Uterus (tissue), 4 donors: ENCODE measurements at places on chromosomes 12 and 14. TPM values are rescaled to one million over a fixed set of nuclear protein-coding genes. Genes with fewer than 3 reads are reported as not detected.

GRCh38 chr14:105023791-105024480 is 3.1 kb upstream of the CDCA4 start:
- no peak overlapping the region for H3K4me3 ChIP-seq
- H3K4me1 ChIP-seq: no peaks in the 10 kb centered on the region
- no peaks in the 10 kb centered on the region for H3K27me3 ChIP-seq
- no peaks in the 10 kb centered on the region for H3K36me3 ChIP-seq
- no peak overlapping the region for H3K27ac ChIP-seq

- DNase-seq: no peak
- no peaks in the 10 kb centered on the region for H3K27me3 ChIP-seq
- no peaks in the 10 kb centered on the region for H3K36me3 ChIP-seq
Measured at GRCh38 chr12:100253437-100253836, 13.4 kb downstream of the DEPDC4 start.

GRCh38 chr12:5473076-5473782 is 41.3 kb downstream of the NTF3 start:
- H3K27ac ChIP-seq: no peak overlapping the region
- no peaks in the 10 kb centered on the region for H3K36me3 ChIP-seq
- H3K27me3 ChIP-seq: no peaks in the 10 kb centered on the region
- no peak for DNase-seq
- no peaks in the 10 kb centered on the region for H3K4me1 ChIP-seq

- DNase-seq: no peak
- H3K27me3 ChIP-seq: no peaks in the 10 kb centered on the region
- H3K27ac ChIP-seq: no peak overlapping the region
- H3K4me3 ChIP-seq: no peak overlapping the region
Measured at GRCh38 chr14:75168586-75169335, 7.7 kb downstream of the TMED10 start.

DNA sequence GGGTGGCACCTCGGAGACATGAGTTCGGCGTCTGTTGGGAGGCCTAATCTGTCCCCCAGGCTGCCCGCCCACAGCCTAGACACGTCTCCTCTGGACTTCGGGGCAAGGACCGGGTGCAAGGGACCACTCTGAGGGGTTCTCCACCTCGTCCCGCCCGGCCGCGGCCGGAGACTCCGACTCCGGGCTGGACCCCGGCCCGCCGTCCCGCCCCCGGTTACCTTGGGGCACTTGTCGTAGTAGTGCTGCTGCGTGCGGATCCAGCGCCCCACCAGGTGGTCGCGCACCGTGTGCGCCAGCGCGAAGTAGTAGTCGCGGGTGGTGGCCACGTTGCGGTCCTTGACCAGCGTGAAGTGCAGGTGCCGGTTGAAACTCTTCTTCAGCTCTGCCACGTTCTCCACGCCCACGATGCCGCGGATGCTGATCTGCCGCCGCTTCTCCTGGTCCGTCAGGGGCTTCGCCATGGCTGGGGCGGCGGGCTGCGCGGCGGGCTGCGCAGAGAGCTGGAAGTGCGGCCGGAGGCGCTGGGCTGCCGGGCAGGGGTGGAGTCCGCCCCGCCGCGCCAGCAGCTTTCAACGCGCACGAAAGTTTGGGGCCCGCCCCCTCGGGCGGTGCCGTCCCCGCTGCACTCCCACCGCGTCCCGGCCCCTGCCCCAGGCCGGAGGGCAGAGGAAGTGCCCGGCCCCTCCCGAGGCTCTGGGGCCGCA is at the start of gene PYGL:
Gene PYGL, minus strand, starts transcription at position 541 of the 704 bp plus-strand sequence. Its CDS starts 80 bp downstream, at position 461.
- H3K36me3 ChIP-seq: no peaks in the 10 kb centered on the region
- no peaks in the 10 kb centered on the region for H3K4me1 ChIP-seq
- H3K27me3 ChIP-seq: no peaks in the 10 kb centered on the region
- peak; percentile 66 for DNase-seq
- H3K4me3 ChIP-seq: peak within 1 kb of the TSS; percentile 88

GRCh38 chr12:119288576-119288975 is 46.0 kb upstream of the CCDC60 start:
- H3K36me3 ChIP-seq: no peaks in the 10 kb centered on the region
- H3K4me1 ChIP-seq: no peaks in the 10 kb centered on the region
- no peak for DNase-seq
- no peak overlapping the region for H3K27ac ChIP-seq
- no peaks in the 10 kb centered on the region for H3K27me3 ChIP-seq

- H3K36me3 ChIP-seq: no peaks in the 10 kb centered on the region
- peak overlapping the region; percentile 33 for H3K27ac ChIP-seq
- no peaks in the 10 kb centered on the region for H3K27me3 ChIP-seq
- DNase-seq: no peak
Measured at GRCh38 chr12:92047393-92047826, 98.2 kb downstream of the BTG1 start.

DNA sequence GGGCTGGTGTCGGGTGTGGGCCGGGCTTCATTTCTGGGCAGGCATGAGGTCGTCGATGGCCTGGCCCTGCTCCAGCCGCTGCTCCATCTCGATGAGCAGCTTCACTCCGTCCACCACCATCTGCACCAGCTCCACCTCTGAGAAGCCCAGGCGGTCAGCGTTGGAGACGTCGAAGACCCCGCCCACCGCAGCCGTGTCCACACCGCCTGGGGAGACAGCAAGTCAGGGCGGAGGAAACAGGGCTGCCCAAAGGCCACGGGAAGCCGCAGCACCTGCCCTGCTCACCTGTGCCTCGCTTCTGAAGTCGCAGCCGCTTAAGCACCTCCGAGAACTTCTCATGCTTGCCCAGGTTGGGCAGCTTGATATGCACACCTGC is 2.8 kb downstream of the CKB start:
- H3K27ac ChIP-seq: peak overlapping the region; percentile 82
- H3K36me3 ChIP-seq: no peaks in the 10 kb centered on the region

DNA sequence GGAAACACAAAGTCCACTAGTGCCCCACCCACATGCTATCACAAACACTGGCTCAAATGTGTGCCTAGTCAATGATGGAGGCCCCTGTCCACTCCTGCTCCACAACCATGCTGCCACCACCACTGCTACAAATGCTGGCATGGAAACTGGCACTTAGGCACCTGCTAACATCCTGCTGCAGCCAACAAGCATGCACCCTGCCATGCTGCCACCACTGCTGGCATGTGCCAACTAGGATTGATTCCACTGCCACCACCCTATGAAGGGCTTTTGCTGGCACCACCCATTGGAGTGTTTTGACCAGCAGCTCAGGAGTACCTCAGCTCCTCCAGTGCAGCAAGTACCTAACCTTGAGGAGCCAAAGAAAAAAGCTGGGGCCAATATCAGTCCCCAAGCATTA is 236.6 kb downstream of the CCDC59 start:
- no peak for DNase-seq
- H3K4me3 ChIP-seq: no peak overlapping the region
- H3K36me3 ChIP-seq: no peaks in the 10 kb centered on the region
- H3K4me1 ChIP-seq: no peaks in the 10 kb centered on the region

DNA sequence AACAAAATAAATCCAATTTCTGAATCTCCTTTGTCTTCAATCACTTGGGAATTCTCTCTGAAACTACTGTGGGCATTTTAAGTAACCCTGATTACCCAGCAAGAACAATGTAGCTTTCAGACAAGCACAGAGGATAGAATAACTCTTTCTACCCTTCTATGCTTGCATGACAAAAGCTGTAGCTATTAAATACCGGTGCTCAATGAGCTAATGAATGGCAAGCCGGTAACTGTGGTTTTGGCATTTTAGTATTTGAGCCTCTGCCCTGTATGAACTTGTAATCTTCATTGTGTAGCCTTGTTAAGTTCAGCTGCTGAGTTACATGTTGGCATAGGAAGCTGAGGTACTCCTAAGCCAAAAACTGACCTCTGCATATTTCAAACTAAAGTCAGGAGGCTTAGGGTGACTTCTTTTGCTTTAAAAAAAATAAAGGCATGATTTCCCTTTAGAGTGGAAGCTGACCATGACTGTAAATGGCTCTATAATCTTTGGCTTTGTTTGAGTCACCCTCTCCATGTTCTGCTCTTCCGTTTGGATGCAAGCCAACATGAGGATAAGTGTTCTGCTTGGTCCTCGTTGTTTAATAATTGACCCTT is 171.0 kb upstream of the HIF1A start:
- H3K4me3 ChIP-seq: no peak overlapping the region
- no peaks in the 10 kb centered on the region for H3K36me3 ChIP-seq
- no peak for DNase-seq
- H3K4me1 ChIP-seq: no peaks in the 10 kb centered on the region

GRCh38 chr14:50928002-50928635 is 16.2 kb downstream of the PYGL start:
- no peak for DNase-seq
- no peak overlapping the region for H3K27ac ChIP-seq
- H3K36me3 ChIP-seq: no peaks in the 10 kb centered on the region
- no peak overlapping the region for H3K4me3 ChIP-seq

- no peaks in the 10 kb centered on the region for H3K36me3 ChIP-seq
- H3K4me1 ChIP-seq: peaks cover 11% of the 10 kb centered on the region
- no peak overlapping the region for H3K27ac ChIP-seq
Measured at GRCh38 chr12:53567961-53568808, 58.0 kb downstream of the ATF7 start.

DNA sequence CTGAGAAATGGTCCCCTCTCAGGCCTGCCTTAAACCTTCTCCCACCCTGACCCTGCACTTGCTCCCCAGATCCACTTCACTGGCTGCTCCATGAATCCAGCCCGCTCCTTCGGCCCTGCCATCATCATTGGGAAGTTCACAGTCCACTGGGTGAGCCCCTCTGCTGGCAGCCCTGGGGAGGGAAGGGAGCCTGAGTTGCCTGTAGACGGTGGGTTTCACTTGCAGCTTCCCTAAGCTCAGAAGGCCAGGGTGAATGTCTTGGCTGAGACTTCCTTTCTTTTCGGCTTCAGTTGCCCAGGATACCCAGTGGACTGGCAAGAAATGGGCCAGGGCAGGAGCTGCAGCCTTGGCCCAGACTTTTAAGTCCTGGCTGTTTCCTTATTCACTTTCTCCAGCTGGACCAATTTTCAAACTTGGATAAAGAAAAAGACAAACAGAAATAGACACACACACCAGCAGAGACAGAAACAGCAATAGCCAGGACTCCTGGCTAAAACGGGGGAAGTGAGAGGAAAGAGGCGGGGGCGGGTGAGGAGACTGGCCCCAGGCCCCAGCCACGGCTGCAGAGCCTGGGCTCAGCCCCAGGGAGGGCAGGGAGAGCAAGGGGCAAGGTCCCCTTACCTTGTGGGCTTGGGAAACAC is 2.0 kb downstream of the AQP6 start:
- no peaks in the 10 kb centered on the region for H3K36me3 ChIP-seq
- no peaks in the 10 kb centered on the region for H3K4me1 ChIP-seq
- H3K27me3 ChIP-seq: no peaks in the 10 kb centered on the region
- no peak for DNase-seq
- no peak overlapping the region for H3K27ac ChIP-seq

GRCh38 chr12:49946086-49946485 is 4.5 kb upstream of the AQP2 start:
- H3K27ac ChIP-seq: no peak overlapping the region
- DNase-seq: no peak
- H3K4me1 ChIP-seq: no peaks in the 10 kb centered on the region

DNA sequence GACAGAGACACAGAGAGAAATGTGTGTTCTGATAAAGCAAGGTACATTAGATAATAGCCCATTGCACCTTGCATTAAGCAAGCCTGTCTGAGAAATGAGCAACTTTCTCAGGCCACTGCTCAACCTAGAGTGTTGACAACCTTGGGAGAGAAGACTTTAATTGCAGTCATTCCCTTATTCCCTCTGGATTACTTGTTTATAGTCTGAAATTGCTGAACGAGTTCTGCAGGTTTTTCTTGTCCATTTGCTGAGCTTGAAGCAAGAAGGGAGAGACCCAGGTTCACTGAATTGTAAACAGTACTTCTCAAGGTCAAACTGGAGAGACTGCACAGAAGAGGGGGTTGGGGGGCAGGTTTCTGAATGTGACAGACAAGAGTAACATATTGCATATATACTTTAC is 159.4 kb upstream of the PLEKHG7 start:
- H3K27ac ChIP-seq: no peak overlapping the region
- no peaks in the 10 kb centered on the region for H3K27me3 ChIP-seq
- no peaks in the 10 kb centered on the region for H3K4me1 ChIP-seq

DNA sequence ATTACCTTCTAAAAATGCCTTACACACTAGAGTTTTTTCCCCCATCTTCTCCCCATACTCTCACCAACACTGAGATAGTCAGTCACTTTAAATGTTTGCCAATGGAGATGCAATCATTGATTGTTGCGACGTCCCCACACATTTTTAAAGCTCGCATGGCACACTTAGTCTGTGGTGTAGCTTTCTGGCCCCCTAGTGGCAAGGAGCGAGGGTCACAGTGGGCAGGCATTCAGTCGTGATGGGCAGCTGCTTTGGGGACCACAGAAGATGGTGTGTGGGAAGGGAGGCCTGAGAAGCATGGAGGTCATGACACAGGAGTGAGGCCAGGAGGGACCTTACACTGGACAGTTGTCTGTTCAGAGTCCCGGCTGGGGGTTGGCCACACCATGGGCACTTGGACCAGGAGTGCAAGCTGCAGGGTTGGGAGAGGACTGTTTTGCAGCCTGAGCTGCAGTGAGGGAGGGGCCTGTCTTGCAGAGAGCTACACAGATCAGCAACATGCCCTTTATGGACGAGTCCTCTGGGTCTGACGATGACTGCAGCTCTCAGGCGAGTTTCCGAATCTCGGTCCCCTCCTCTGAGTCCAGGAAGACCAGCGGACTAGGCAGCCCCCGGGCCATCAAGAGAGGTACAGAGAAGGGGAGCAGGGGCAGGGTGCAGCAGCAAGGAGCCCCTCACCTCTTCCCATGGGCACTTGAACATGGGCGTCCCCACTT is 28.6 kb downstream of the PIGH start:
- no peak overlapping the region for H3K27ac ChIP-seq
- H3K27me3 ChIP-seq: no peaks in the 10 kb centered on the region
- H3K4me1 ChIP-seq: no peaks in the 10 kb centered on the region
- no peak overlapping the region for H3K4me3 ChIP-seq
- peak; percentile 51 for DNase-seq

- DNase-seq: no peak
- no peaks in the 10 kb centered on the region for H3K36me3 ChIP-seq
- no peaks in the 10 kb centered on the region for H3K27me3 ChIP-seq
- no peak overlapping the region for H3K4me3 ChIP-seq
- H3K27ac ChIP-seq: no peak overlapping the region
Measured at GRCh38 chr12:5623411-5623810, 191.5 kb downstream of the NTF3 start.

- H3K4me1 ChIP-seq: peaks cover 18% of the 10 kb centered on the region
- peaks cover 7% of the 10 kb centered on the region for H3K27me3 ChIP-seq
- no peaks in the 10 kb centered on the region for H3K36me3 ChIP-seq
- DNase-seq: peak; percentile 62
- peak overlapping the region; percentile 63 for H3K27ac ChIP-seq
Measured at GRCh38 chr12:132327336-132328171, 1.8 kb downstream of the GALNT9 start.

GRCh38 chr12:110638796-110639195 is 24.9 kb downstream of the TCTN1 start:
- no peaks in the 10 kb centered on the region for H3K36me3 ChIP-seq
- peaks cover 4% of the 10 kb centered on the region for H3K4me1 ChIP-seq
- no peak for DNase-seq
- peak overlapping the region; percentile 55 for H3K27ac ChIP-seq
- no peak overlapping the region for H3K4me3 ChIP-seq

The BHLHE41 gene
- 31.2 TPM for total RNA-seq

The COPZ1 gene
- total RNA-seq: 32.3 TPM

The PLCZ1 gene
- total RNA-seq: not detected

The FAM90A1 gene
- not detected for total RNA-seq

The KCNMB4 gene
- 11.0 TPM for total RNA-seq

The KITLG gene
- total RNA-seq: 40.4 TPM

The BICDL1 gene
- total RNA-seq: 2.2 TPM

The TMEM179 gene
- 2.3 TPM for total RNA-seq

The C2CD5 gene
- total RNA-seq: 74.8 TPM
